Suppressor macrophage treated with lipopolysaccharide for 1 hour (primary cell): ENCODE measurements at places on chromosomes 2 and 18.

DNA sequence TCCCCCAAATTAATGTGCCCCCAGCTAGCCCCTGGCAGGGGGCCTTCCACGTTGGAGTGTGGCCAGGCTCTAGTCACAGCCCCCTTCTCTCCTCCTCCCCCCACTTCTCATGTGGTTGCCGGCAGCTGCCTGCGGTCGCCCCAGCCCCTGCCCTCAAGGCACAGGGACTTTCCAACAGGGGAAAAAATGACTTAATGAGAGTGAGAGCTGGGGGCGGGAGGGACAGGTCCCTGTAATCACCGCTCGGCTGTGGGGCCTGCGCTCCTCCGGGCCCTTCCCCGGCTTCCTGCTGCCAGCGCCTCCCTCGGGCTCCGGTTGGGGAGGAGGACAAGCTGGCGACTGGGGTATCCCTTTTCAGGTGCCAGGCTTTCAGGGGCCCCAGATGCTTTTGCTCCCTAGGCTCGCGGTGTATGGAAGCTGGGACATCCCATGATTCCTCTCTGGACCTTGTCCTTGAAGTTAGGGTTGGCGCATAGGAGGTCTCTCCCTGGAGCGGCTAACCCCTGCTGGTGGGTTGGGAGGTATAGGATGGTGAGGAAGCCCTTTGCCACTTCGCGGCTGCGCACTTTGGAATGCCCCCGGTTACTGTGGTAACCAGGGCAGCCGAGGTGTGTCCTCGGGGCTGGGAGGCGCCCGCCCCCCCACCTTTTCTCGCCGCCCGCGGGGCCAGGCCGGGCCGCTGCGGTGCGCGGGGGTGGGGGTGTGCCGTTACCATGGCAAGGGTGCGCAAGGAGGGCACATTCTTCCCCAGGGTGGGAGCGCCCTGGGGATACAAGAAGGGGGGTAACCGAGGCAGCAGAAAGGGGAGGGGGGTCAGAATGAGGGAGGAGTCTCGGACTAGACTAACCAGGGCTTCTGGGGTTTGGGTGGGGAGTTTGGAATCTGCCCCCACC lies 16.1 kb downstream of the WNT10A start:
- DNase-seq = peak; percentile 82

GRCh38 chr2:201195331-201195730 lies 12.4 kb downstream of the CASP10 start:
- no peak for DNase-seq

DNA sequence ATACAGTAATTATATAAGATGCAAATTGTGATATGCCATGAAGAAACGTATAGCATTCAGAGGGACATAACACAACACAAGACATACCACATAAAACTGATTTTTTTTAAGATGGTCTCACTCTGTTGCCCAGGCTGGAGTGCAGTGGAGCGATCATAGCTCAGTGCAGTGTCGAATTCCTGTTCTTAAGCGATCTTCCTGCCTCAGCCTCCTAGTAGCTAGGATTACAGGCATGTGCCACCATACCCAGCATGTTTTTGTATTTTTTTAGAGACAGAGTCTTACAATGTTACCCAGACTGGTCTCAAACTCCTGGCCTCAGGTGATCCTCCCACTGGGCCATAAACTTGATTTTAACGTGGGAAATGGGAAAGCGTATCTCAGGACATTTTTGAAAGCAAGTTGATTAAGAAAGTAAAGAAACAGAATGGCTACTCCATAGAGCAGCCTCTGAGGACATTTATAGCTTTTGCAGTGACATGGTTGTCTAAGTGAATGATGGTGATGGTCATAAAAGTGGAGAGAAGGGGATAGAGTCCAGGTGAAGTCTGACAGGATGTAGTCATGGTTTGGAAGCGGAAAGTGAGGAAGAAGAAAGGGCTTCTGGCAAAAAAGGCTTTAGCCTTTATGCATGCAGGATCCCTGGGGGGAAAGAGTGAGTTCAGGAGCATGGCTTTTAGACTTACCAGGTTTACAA lies 2.4 kb downstream of the TSGA10 start:
- no peak for DNase-seq

DNA sequence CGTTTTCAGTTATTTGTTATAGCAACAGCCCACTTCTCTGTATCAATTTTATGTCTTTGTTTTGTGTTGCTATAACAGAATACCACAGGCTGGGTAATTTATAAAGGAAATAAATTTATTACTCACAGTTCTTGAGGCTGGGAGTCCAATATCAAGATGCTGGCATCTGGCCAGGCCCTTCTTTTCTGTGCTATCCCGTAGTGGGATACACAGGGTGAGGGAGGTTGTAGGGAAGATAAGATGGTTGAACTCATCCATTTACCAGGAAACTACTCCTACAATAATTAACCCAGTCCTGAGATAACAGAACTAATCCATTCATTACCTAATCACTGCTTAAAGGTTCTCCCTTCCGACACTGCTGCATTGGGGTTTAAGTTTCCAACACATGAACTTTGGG lies 220.7 kb downstream of the TPGS2 start:
- DNase-seq = no peak

- DNase-seq = peak; percentile 84
These were observed 2.1 kb downstream of the BCL2L11 start for GRCh38 chr2:111122631-111123421.

- no peak for DNase-seq
These were observed 45.4 kb downstream of the STPG4 start for GRCh38 chr2:47109680-47110079.

GRCh38 chr2:155633887-155634570 lies 698.5 kb downstream of the NR4A2 start:
- peak; percentile 72 for DNase-seq

GRCh38 chr18:61845197-61845596 lies 47.6 kb downstream of the RNF152 start:
- no peak for DNase-seq

- no peak for DNase-seq
These were observed 168.1 kb upstream of the ID2 start for GRCh38 chr2:8513601-8514273.
